ENCODE measurements at places on chromosomes 2 and 18. TPM values are rescaled to one million over a fixed set of nuclear protein-coding genes. Genes with fewer than 3 reads are reported as not detected.

The AGXT gene
- not detected for total RNA-seq

The TMEFF2 gene
- total RNA-seq, result not detected

The CFC1 gene
- total RNA-seq, result not detected

The SGPP2 gene
- 31.0 TPM for total RNA-seq

The ALPI gene
- total RNA-seq, result not detected

The PTPN2 gene
- 119 TPM for total RNA-seq

The SPHKAP gene
- not detected for total RNA-seq

The STPG4 gene
- total RNA-seq, result not detected

Measured in upper lobe of left lung (tissue), 6 donors.